ENCODE measurements at places on chromosomes 13 and 19. TPM values are rescaled to one million over a fixed set of nuclear protein-coding genes. Genes with fewer than 3 reads are reported as not detected.

Gene IZUMO1
- not detected for total RNA-seq

Gene IGFL3
- not detected for total RNA-seq

Gene CEACAM4
- total RNA-seq: not detected

Gene FAM216B
- total RNA-seq: not detected

Gene CPT1C
- total RNA-seq: 37.5 TPM

Gene ONECUT3
- total RNA-seq: not detected

Gene ZNF547
- total RNA-seq: 7.0 TPM

Gene CYP4F12
- not detected for total RNA-seq

Gene CALR3
- not detected for total RNA-seq

Gene OR10H5
- total RNA-seq: not detected

Gene SHISA7
- not detected for total RNA-seq

Gene CD22
- total RNA-seq: not detected

Gene IRGC
- not detected for total RNA-seq

Gene DCT
- total RNA-seq: 0.17 TPM

Gene RYR1
- total RNA-seq: under 0.01 TPM

Gene STARD13
- total RNA-seq: 15.1 TPM

Gene CEACAM18
- total RNA-seq: not detected

Gene ARHGAP45
- 1.7 TPM for total RNA-seq

Gene URAD
- total RNA-seq: not detected

Gene IFI30
- 17.2 TPM for total RNA-seq

Gene TDRD3
- 19.5 TPM for total RNA-seq

Gene FKRP
- 19.2 TPM for total RNA-seq

Gene PDX1
- not detected for total RNA-seq

Gene CDC34
- total RNA-seq: 67.0 TPM

Gene PRR20A
- total RNA-seq: not detected

Gene ZNF534
- 0.17 TPM for total RNA-seq

Gene SIGLEC12
- not detected for total RNA-seq

Gene CEACAM16
- not detected for total RNA-seq

Gene TMPRSS9
- total RNA-seq: not detected

Gene IL12RB1
- total RNA-seq: 0.33 TPM

Gene KLF2
- total RNA-seq: 2.8 TPM

Gene ZNF441
- 12.2 TPM for total RNA-seq

Gene OVOL3
- not detected for total RNA-seq

Gene ZNF850
- 0.83 TPM for total RNA-seq

Gene ZNF317
- total RNA-seq: 22.2 TPM

Gene ZNF626
- total RNA-seq: 14.7 TPM

Gene TEX29
- not detected for total RNA-seq

Gene GPR183
- total RNA-seq: not detected

Gene LHB
- not detected for total RNA-seq

Gene HTR2A
- total RNA-seq: 0.33 TPM

Gene ZNF709
- 4.1 TPM for total RNA-seq

Gene NTN5
- total RNA-seq: 0.33 TPM

Gene COMP
- 0.15 TPM for total RNA-seq

Gene CPB2
- not detected for total RNA-seq

Gene CD209
- total RNA-seq: not detected

Gene SMAD9
- 5.2 TPM for total RNA-seq

Gene LGALS14
- not detected for total RNA-seq

Gene ZNF20
- 6.5 TPM for total RNA-seq

Gene JSRP1
- 0.15 TPM for total RNA-seq

Gene OR7D2
- not detected for total RNA-seq

Gene NACC1
- total RNA-seq: 41.9 TPM

Gene KLK3
- total RNA-seq: not detected

Gene HCN2
- total RNA-seq: 1.7 TPM

Gene SLC6A16
- 0.66 TPM for total RNA-seq

Gene MBD3L1
- total RNA-seq: not detected

Gene SACS
- total RNA-seq: 189 TPM

Gene DAND5
- not detected for total RNA-seq

Gene ZNF544
- total RNA-seq: 35.9 TPM

Gene ASF1B
- 11.9 TPM for total RNA-seq

Data from smooth muscle cell of trachea (primary cell).